Naive thymus-derived CD8-positive, alpha-beta T cell (primary cell): ENCODE measurements at places on chromosomes 3 and 15.
A peak's percentile ranks its signal among the peaks of the same experiment; 100 is the strongest.

DNA sequence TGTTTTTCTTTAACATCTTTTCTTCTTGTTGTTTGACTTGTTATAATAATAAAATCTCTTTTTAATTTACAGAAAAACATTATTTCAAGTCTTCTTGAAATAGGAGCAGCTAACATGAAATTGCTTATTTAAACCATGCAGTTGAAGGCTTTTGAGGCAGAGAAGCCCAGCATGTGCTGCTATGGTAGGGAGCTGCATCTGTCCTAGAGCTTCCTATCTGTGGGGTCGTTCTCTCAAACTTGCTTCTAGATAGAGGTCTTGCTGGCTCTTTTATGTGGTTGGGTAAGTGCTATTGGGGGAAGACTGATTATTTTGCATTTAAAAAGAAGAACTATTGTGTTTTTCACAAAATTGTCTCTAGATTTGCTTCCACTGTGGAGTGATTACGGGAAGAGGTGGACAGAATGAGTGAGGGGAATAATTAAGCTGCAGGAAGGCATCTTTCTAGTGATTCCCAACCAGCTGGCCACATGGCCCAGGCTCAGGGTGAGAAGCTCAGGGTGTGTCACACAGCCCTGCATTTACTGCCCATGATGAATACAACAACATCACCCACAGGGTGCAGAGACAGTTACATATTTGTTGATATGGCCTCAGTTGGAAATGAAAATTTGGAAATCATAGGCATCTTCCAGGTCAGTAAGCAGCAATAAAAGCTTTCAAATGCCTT, 98.7 kb downstream of the CHST2 start:
- H3K27ac ChIP-seq = peak overlapping the region; percentile 75
- no peaks in the 10 kb centered on the region for H3K36me3 ChIP-seq
- no peak overlapping the region for H3K4me3 ChIP-seq
- no peaks in the 10 kb centered on the region for H3K27me3 ChIP-seq

DNA sequence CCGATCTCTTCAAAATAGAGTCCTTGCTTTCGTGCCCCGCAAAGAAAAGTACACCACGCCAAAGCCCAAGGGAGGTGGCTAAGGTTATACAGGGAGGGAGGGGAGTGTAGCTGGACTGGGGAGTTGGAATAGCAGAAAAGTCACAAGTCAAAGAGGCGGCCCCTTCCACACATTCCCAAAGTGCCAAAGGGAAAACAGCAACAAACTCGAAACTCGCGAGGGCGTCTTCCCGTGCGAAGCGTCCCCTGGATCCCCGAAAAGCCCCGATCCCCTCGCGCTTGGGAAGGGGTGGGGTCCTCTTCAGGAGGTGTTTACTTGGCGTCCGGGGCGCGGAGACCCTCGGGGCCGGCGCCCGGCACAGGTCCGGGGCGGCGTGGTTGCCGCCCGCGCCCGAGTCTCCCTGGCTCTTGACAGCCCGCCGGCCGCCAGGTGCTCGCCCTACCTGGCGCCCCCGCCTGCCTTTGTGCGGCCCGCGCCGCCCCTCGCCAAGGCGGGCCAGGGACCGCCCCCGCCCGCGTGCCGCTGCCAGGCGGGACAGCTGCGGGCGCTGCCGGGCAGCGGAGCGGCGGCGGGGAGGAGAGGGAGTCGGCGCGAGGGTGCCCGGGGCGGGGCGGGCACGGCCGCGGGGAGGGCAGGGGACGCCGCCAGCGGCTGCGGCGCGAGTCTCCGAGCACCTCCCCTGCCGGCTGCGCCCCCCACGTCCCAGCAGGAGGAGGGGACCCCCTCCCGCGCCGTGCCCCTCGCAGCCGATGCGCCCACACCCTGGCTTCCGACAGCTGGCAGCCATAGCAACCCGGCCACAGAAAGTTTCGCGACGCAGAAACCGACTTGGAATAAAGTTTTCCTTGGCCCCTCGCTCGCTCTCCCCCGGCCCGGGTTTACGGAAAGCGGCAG, 966 bp downstream of the MYO1E start:
- peaks cover 27% of the 10 kb centered on the region for H3K27me3 ChIP-seq
- peak; percentile 3 for DNase-seq
- peaks cover 51% of the 10 kb centered on the region for H3K4me1 ChIP-seq
- H3K4me3 ChIP-seq = peak overlapping the region; percentile 96

DNA sequence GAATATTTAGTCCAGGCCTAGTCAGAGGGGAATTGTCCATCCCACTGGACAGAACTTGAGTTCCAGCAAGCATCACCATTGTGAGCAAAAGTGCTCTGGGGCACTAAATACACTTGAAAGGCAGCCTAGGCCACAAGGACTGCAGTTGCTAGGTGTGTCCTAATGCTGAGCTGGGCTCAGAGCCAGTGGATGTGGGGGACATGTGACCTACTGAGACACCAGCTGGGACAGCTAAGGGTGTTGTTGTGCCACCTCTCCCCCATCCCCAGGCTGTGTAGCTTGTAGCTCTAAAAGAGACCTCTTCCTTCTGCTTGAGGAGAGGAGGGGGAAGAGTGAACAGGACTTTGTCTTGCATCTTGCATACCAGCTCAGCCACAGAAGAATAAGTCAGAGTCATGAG, 120.9 kb downstream of the DTWD1 start:
- H3K36me3 ChIP-seq = no peaks in the 10 kb centered on the region
- H3K4me3 ChIP-seq = no peak overlapping the region
- H3K27me3 ChIP-seq = no peaks in the 10 kb centered on the region
- H3K4me1 ChIP-seq = no peaks in the 10 kb centered on the region
- no peak overlapping the region for H3K27ac ChIP-seq
- DNase-seq = no peak

DNA sequence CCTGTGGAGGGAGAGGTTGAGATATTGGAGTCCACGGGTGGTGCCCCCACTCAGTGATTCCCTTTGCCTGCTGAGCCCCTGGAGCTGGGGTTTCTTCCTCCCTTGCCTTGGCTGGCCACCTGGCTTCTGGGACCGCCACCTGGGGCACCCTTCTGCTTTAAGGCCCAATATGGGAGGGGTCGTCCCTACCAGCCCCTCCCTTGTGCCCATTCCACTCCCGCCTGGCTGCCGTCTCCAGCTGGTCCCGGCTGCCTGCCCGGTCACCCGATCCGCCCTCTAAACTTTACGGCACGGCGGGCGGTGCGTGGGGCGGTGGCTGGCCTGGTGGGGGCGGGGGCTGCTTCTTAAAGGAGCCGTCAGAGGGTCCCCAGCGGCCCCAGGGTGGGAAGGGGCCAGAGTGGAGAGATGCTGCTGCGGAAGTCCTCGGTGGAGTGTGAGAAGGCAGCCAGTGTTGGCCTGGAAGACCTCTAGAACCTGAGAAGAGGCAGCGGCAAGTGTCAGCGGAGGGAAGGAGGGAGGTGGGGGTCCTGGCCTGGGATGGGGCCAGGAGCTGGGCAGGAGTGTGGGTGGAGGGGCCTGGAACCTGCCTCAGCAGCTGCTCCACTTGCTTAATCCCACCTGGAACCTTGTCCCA, 1.6 kb upstream of the SEMA3B start:
- no peak overlapping the region for H3K4me3 ChIP-seq
- no peaks in the 10 kb centered on the region for H3K4me1 ChIP-seq
- no peak overlapping the region for H3K27ac ChIP-seq
- H3K36me3 ChIP-seq = no peaks in the 10 kb centered on the region

DNA sequence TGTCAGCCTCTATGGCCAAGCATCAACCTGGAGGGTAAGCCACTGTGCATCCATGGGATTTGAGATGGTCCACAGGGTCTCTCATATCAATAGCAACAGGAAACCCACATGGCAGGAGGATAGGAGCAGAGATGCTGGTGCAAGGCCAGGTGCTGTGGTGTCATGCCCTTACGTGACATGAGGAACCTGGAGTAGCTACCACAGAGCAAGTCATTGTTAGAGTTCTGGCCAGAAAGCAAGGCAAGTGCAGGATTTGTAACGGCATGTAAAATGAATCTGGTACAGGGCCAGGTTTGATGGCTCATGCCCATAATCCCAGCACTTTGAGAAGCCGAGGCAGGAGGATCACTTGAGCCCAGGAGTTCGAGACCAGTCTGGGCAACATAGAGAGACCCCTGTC, 14.8 kb upstream of the ZNF774 start:
- DNase-seq = no peak
- H3K27ac ChIP-seq = peak overlapping the region; percentile 31
- no peak overlapping the region for H3K4me3 ChIP-seq

GRCh38 chr15:94736236-94736635, 504.9 kb downstream of the MCTP2 start:
- H3K36me3 ChIP-seq = no peaks in the 10 kb centered on the region
- peaks cover 6% of the 10 kb centered on the region for H3K27me3 ChIP-seq
- H3K4me1 ChIP-seq = no peaks in the 10 kb centered on the region

- H3K36me3 ChIP-seq = peaks cover 2% of the 10 kb centered on the region
- no peak overlapping the region for H3K4me3 ChIP-seq
- no peaks in the 10 kb centered on the region for H3K27me3 ChIP-seq
- H3K27ac ChIP-seq = peak overlapping the region; percentile 10
- H3K4me1 ChIP-seq = peaks cover 35% of the 10 kb centered on the region
Measured at GRCh38 chr3:5140230-5140621, 18.1 kb downstream of the ARL8B start.

- DNase-seq = no peak
- H3K36me3 ChIP-seq = peaks cover 12% of the 10 kb centered on the region
Measured at GRCh38 chr3:139587797-139588196, 48.3 kb upstream of the RBP1 start.

- no peak overlapping the region for H3K4me3 ChIP-seq
- H3K4me1 ChIP-seq = no peaks in the 10 kb centered on the region
- peaks cover 12% of the 10 kb centered on the region for H3K36me3 ChIP-seq
- H3K27ac ChIP-seq = no peak overlapping the region
Measured at GRCh38 chr3:59709702-59710553, 660.1 kb upstream of the CFAP20DC start.

DNA sequence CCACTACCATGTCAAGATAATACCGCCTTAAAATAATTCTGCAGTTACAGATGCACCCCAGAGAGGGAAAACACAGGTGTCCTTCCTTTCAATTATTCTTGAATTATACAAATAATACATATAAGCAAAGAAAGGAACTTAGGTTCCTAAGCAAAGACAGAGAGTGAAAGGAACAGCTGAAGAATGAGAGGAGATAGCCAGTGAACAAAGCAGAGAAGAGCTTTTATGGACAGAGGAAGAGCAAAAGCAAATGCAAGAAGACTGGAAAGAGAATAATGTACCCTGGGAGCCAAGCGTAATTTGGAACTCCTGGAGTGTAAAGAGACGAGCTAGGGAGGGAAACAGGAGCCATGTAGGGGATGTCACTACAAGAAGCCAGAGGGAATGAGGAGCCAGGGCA, 21.7 kb downstream of the GPR176 start:
- H3K4me1 ChIP-seq = no peaks in the 10 kb centered on the region
- H3K27me3 ChIP-seq = peaks cover 5% of the 10 kb centered on the region
- no peaks in the 10 kb centered on the region for H3K36me3 ChIP-seq
- no peak for DNase-seq
- H3K4me3 ChIP-seq = no peak overlapping the region

DNA sequence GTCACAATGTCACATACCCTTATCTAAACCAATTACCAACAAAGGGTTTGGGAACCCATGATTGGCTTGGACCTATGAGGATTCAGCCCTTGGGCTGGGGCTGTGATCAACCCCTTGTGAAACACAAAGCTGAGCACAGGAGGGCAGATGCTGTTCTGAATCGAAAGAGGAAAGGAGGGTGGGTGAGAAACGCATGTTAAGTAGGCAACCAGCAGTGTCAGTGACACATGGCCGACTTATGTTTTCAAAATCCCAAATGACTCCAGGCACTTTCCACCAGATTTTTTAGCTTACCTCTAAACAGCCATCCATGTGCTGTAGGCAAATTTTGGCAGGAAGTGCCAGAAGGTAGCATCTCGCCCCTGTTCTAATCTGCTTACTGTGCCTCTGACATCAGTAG, 34.1 kb upstream of the KLHL25 start:
- no peaks in the 10 kb centered on the region for H3K36me3 ChIP-seq
- no peak for DNase-seq
- H3K4me1 ChIP-seq = no peaks in the 10 kb centered on the region
- no peak overlapping the region for H3K4me3 ChIP-seq

GRCh38 chr15:101433396-101433795, 56.1 kb downstream of the PCSK6 start:
- no peak overlapping the region for H3K4me3 ChIP-seq
- H3K36me3 ChIP-seq = peaks cover under 1% of the 10 kb centered on the region
- H3K27me3 ChIP-seq = peaks cover 5% of the 10 kb centered on the region
- no peak overlapping the region for H3K27ac ChIP-seq
- DNase-seq = no peak

GRCh38 chr3:9754678-9755077, 4.9 kb downstream of the OGG1 start:
- H3K4me3 ChIP-seq = peak overlapping the region; percentile 14
- no peak overlapping the region for H3K27ac ChIP-seq
- H3K36me3 ChIP-seq = peaks cover 62% of the 10 kb centered on the region
- DNase-seq = no peak
- no peaks in the 10 kb centered on the region for H3K27me3 ChIP-seq

DNA sequence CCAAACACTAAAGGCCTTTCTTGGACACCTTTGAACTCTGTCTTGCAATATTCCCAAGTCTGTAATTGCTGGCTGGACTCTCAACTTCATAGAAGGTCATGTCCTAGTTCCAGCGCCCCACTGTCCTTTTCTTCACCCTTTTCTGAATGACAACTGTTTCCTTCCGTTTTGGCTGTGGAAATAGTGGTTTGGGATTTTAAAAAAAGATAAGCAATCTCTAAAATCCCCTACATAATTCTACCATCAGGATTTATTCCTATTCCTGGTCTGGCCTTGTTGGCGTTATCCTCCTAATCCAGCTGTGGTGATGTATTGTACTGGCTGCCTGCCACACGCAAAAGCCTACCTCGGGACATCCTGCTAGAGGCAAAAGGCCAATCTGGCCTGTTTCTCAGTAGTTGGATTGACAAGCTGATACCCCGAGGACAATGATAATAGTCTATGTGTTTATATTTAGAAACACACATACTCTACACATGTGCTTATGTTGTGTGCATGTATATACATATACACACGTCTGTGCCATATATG, 440.3 kb upstream of the DPH6 start:
- no peak overlapping the region for H3K4me3 ChIP-seq
- no peak overlapping the region for H3K27ac ChIP-seq

DNA sequence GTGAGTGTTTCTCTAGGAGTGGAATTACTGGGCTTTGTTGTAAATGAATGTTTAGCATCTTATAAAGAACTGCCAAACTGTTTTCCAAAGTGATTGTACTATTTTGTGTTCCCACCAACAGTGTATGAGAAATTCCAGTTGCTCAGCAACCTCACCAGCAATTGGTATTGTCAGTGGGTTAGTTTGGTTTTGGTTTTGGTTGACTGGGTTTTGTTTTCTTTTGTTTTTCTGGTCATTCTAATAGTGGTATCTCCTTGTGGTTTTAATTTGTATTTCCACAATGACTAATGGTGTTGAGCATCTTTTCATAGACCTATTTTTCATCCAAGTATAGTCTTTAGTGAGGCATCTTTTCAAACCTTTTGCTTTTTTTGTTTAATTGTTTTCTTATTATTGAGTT, 27.1 kb downstream of the FILIP1L start:
- H3K4me1 ChIP-seq = no peaks in the 10 kb centered on the region
- H3K36me3 ChIP-seq = peaks cover 12% of the 10 kb centered on the region
- H3K4me3 ChIP-seq = no peak overlapping the region
- H3K27me3 ChIP-seq = no peaks in the 10 kb centered on the region
- DNase-seq = no peak
